GM13976 (cell line): ENCODE measurements at places on chromosomes 5 and 9.
A peak's percentile ranks its signal among the peaks of the same experiment; 100 is the strongest.

GRCh38 chr9:12882430-12882829 is 107.6 kb downstream of the LURAP1L start:
- DNase-seq = no peak

DNA sequence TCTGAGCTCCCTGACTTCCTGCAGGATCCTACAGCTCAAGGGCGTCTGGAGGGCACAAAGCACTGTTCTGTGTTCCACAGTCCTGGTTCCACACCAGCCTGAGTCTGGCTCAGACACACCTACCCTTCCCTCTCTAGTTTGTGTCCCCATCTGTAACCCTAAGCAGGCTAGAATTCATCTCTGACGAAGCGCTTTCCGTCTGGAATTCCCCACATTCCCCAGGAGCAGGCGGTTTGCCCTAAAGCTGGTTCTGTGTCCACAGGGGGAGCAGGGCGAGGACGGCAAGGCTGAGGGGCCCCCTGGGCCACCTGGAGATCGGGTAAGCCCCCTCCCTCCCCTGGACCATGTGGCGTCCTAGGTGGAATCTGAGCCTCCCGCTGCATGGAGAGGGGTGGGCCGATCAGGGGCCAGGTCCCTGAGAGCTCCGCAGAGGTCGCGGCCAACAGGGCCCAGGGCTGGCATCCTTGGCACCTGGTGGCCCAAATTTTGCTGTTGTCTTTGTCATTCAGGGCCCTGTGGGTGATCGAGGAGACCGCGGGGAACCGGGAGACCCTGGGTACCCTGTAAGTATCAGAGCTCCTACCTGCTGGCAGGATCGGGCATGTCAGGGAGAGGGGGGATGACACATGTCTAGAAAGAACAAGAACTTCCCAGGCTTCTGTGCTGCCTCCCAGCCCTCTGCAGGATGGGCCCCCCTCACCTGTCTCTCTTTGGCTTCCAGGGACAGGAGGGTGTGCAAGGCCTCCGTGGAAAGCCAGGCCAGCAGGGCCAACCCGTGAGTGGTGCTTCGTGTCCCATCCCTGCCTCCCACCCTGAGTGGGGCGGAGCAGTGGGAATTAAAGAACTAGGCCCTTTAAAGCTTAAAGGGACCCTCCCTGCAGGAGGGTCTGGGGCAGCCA is 34.5 kb upstream of the ORM1 start:
- no peak for DNase-seq

GRCh38 chr9:83012168-83012921 is 50.6 kb downstream of the RASEF start:
- DNase-seq = no peak

DNA sequence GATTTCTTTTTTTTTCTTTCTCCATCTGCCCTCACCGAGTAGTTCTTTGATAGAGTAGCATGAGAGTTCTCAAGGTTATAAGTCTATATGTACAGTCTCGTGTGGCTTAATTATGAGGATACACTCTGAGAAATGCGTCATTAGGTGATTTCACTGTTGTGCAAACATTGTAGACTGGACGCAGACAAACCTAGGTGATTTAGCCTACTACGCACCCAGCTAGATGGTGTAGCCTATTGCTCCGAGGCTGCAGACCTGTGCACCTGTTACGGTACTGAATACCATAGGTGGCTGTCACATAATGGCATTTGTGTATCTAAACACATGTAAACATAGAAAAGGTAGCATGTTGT is 26.9 kb upstream of the CORO2A start:
- DNase-seq = no peak

DNA sequence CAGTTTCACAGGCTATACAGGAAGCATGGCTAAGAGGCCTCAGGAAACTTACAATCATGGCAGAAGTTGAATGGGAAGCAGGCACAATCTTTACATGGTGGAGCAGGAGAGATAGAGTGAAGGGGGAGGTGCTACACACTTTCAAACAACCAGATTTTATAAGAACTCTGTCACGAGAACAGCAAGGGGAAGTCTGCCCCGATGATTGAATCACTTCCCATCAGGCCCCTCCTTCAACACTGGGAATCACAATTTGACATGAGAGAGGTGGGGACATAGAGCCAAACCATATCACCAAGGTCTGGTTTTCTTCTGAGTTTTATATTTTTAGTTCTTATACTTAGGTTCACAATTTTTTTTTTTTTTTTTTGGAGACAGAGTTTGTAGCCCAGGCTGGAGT is 16.1 kb downstream of the ZCCHC9 start:
- no peak for DNase-seq

GRCh38 chr9:99389087-99390033 is 167.3 kb downstream of the SEC61B start:
- no peak for DNase-seq

GRCh38 chr5:167442922-167443321 is 848.5 kb upstream of the WWC1 start:
- DNase-seq = no peak

GRCh38 chr5:132258102-132259068 is 889 bp downstream of the PDLIM4 start:
- peak; percentile 28 for DNase-seq

DNA sequence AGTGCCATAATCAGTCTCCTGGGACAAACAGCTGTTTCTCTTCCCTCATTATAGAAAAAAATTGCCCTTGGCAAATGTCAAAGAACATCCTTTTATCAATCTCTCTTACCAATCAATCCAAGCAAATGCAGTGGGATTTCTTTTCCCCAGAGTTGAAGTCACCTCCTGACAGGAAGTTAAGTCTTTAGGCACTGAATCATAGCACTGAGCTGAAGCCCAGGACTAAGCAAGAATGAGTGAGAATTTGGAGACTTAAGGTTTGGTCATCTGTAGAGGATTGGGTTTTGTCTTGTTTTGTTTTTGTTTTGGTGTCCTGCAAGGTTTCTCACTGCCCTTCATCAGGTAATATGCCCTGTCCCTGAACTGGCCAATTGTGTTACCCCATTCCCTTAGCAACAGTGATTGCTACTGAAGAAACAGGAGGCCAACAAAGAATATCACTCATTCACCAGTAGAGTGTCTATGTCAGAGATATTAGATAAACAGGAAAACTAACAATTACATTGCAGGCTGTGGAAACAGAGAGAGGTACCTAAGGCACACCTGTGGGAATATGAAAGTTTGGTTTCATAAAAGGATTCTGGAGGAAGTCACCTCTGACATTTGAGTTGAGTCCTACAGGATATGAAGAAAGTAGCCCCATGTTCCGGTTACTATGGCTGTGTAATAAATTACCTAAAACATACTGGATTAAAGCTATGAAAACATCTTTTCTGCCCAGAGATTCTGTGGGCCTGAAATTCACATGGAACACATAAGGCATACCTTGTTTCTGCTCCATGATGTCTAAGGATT is 4.5 kb upstream of the FXN start:
- no peak for DNase-seq

DNA sequence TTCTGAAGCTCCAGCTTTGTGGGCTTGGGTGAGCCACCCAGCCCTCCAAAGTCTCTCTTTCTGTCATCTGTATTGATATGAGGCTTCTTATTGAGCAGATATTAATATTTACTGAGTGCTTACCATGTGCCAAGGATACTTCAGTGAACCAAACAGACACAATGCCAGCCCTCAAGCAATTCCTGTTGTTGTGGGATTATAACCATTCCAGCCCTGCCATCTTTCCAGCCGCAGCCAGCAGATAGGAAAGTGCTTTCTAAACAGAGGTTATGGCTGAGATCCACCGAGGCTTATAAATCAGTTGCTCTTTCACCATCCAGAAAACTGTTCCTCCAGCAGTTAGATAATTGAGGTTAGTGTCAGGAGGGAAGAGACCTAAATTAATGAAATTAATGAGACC is 137.7 kb upstream of the ALDH1B1 start:
- no peak for DNase-seq

DNA sequence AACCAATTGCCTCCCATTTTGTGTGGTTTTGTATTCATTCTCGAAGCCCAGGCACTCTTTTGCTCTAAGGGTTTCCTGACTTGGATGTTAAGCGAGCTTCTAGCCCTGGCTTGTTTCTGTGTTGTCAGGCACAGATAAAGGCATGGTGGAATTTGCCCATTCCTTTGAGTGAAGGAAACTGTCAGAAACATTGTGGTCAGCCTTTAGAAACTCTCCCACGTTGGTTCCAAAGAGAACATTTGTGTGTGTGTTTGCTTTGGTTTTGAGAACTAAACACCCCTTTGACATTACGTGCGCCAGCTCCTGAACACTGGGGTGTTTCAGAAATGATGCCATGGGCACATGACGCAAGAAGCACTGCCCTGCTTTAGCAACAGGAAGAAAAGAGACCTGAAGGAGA is 320.9 kb downstream of the NTRK2 start:
- DNase-seq = no peak

- DNase-seq = no peak
These were observed 1.6 kb downstream of the ARSI start for GRCh38 chr5:150301170-150301505.

DNA sequence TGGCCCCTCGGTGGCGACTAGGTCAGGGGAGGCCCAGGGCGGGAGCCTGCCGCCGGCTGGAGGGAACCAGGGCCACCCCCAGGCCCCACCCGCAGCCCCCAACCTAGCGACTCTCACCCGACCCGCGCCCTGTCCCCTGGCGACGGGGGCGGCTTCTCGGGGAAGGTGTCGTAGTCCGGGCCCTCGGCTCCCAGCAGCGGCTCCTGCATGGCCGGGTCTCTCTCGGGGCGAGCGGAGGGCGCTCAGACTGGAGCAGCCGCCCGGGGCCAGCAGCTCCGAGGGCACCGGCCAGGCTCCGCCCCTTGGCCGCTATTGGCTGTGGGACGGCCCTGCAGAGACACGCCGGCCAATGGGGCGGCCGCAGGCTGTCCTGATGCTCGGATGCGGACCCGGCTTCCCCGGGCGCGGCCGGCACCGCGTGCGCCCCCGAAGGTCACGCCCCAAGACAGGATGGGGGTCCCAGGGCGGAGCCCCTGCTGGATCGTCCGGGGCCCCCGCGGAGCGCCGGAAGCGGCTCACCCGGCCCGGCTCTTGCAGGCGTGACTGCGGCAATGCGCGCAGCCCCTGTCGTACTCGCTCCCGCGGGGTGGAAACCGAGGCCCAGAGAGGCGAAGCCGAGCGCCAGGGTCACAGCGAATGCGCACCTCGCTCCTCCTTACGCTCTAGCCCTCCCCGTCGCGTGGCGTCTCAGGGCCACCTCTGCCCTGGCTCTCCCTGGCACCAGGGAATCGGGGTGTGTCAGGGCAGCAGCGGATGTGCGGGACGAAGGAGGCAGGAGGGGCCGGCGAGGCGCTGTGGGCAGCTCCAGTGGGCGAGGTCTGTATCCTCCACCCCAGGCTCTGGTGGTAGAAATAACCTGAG is at the start of gene SLC2A6:
SLC2A6 (minus strand) TSS at position 249 of the 861 bp plus-strand sequence; CDS start at position 209, 40 bp downstream.
- peak; percentile 98 for DNase-seq

GRCh38 chr9:115036691-115037090 is 81.3 kb downstream of the TNC start:
- no peak for DNase-seq

GRCh38 chr5:59421986-59422941 is 471.3 kb downstream of the PDE4D start:
- DNase-seq = no peak

GRCh38 chr5:74543162-74543995 is 97.1 kb downstream of the ENC1 start:
- DNase-seq = no peak
